Naive thymus-derived CD4-positive, alpha-beta T cell (primary cell): ENCODE measurements at places on chromosomes 3 and 15.

DNA sequence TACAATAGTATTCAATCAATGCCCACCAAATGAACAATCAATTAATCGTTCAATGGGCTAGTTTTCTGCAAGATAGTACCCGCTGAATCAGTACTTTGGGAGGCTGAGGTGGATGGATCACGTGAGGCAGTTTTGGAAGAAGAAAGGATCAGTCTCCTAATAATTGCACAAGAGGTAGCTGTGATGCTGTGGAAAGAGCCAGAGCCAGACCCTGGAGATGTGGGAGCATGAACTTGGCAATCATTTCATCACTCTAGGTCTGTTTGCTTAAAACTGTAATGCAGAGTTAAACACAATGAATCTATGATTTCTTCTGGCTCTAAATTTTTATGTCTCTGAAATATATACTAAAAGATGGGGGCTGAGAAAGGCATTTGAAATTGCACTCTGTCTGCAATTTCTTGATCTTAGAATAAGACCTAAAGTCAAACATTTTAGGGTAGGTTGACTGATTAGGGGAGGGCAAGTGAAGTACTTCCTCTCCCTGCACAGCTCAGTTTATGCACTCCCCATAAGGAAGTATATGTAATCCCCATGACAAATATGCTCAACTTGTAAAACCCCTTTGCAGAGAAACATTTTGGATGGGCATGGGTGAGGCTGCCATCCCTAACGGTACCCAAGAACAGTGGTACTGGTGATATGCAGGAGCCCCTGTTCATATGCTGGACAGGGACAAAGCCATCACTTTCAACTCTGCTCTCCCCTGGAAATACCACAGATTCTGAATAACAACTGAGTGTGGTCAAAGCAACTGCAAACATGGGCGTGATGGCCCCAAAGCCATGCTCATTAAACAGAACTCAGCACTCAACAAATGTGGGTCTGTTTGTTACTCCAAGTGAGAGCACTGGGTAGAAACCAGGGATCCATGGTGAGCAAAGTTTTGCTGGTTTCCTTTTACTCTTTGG is 28.6 kb upstream of the SPATA12 start:
- no peak for DNase-seq

GRCh38 chr3:71694358-71694999 is 30.7 kb downstream of the EIF4E3 start:
- DNase-seq, result no peak

DNA sequence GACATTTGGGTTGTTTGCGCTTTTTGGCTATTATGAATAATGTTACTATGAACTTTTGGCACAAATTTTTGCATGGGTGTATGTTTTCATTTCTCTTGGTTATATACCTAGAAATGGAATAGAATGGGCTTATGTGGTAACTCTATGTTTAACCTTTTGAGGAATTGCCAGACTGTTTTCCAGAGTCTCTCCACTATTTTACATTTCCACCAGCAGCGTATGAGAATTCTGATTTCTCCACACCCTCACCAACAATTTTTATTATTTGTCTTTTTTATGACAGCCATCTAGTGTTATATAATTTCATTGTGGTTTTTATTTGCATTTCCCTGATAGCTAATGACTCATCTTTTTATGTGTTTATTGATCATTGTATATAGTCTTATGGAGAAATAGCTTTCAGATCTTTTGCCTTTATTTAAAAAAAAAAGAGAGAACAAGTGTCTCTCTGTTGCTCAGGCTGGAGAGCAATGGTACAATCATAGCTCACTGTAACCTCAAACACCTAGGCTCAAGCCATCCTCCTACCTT is 247.2 kb downstream of the OPA1 start:
- DNase-seq, result no peak

GRCh38 chr3:38687321-38687720 is 37.8 kb upstream of the SCN5A start:
- no peak for DNase-seq

DNA sequence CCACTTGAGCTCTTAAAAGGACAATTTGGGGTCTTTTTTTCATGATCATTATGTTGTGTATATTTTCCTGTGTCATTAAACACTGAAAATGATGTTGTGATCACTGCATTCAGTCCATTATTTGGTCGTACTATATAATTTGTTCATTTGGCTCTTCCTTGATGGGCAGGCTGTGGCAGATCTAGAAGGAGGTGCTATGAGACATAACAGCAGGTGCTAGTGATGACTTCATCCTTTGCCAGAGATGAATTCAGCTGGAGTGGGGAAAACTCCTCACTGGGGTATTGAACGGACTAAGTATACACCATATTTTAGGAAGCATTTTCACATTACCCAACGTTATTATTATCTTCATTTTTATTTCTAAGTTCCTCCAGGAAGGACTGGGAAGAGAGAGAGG is 12.0 kb downstream of the CMTM7 start:
- no peak for DNase-seq

DNA sequence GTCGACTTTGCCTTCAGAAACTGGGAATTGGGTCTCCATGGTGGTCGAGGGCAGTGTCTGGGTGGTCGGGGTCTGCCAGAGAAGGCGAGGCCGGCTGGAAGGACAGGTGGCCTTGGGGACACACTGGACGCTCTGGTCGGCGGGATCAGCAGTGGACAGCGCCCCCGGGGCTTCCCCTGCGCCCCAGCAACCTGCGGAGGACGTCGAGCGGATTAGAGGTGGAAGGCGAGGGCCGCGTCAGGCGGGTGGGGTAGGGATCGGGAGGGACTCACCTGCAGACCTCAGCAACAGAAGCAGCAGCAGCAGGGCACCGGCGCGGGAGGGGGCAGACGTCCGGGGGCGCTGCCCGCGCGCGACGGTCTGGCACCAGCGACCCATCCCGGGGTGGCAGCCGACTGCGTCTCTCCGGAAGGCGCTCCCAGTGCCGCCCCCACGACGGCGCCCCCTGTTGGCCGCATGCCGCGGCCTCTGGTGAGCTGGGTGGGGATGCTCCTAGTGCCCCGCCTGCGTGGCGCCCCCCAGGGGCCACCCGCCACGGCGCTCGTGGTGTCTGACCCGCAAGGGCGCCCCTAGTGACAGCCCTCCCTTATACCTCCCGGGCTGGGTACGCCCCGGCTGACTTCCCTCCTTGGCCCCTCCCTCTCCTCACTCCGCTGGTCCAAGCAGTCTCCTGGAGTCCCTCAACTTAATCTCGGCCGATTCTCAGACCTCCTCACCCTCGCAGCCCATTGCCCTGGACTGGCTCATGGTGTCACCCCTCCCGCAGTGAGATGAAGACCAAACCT is at the start of gene PRSS50:
PRSS50 (minus strand) TSS at position 423 of the 785 bp plus-strand sequence; CDS start at position 378, 45 bp downstream.
- DNase-seq, result no peak

- DNase-seq, result no peak
Observed at GRCh38 chr3:144181062-144181461, 209.4 kb downstream of the DIPK2A start.
